ENCODE measurements at places on chromosomes 1 and 21. TPM values are rescaled to one million over a fixed set of nuclear protein-coding genes. Genes with fewer than 3 reads are reported as not detected.

GRCh38 chr1:11153184-11153583 is 36.0 kb upstream of the ANGPTL7 start:
- no peak for DNase-seq

Gene TOR3A
- 16.8 TPM for total RNA-seq

Gene RNF186
- total RNA-seq = not detected

Gene DEPDC1
- total RNA-seq = 14.7 TPM

Measured in IMR-90 (cell line).